ENCODE measurements at places on chromosomes 3 and 15.

GRCh38 chr3:14767245-14768051 lies 51.3 kb upstream of the FGD5 start:
- DNase-seq = no peak

DNA sequence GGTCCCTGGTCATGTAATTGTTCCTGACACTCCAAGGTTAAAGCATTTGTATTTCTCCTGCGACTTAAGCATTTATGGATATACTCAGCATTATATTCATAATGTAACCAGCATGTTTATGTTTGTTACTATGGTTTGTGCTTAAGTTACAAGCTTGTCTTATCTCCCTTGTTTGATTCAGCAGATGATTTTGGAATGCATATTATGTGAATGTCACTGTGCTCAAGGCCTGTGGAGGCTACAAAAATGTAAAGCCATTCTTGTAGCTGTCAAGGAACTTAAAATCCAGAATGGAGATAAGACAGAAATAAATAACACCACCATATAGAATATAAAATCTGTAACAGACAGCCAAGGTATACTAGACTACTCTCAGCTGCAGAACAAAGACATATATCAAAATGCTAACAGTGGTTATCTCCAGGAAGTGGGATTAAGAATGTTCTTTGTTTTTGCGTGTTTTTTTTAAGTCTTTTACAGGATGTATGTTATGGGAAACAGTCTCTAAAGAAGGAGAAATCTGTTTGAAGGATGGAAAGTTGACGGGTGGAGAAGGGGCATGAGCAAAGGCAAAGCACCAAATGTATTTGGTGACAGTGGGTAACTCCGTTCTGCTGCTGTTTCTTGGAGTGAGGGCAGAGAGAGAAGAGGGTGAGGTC lies 61.4 kb downstream of the IGF2BP2 start:
- no peak for DNase-seq

GRCh38 chr15:91861223-91861622 lies 7.7 kb downstream of the SLCO3A1 start:
- DNase-seq = no peak

GRCh38 chr3:108312656-108313055 lies 16.3 kb downstream of the HHLA2 start:
- no peak for DNase-seq

DNA sequence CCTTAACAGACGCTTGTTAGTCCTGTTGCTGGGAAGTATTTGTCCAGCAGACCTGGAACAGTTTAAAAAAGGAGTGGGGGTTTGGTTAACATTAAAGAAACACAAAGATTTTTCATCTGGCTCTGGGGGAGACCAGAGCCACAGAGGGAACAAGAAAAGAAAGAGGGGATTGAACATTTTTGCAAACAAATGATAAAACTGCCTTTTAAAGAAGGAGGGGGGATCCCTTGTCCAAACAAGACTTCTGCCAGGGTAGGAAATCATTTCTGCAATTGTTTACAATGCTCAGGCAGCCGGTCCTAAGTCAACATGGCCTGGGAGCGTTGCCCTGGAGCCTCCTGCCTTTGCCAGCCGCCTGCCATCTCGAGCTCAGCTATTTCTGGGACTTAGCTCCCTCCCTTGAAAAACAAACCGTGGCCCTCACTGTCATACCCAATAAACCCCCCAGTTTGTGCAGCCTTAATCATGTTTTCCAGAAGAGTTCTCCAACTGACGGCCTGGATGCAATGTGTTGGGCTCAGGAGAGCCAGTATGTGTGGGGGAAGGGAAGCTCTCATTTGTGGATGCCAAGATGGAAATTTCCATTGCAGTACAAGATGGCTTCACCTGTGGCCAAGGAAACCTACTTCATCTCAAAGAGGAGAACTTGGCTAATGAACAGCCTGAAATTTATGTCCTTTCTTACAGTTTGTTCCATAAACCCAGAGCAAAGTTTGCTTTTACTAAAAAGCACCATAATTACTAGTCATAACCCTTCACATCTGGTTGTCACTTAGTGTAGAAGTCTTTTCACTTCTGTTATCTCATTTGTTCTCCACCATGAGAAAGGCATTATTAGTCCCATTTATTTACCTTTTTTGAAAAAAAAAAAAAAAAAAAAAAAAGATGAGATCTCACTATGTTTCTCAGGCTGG lies 75.9 kb upstream of the RNU6-1 start:
- no peak for DNase-seq
